ENCODE measurements at places on chromosomes 2 and 18. TPM values are rescaled to one million over a fixed set of nuclear protein-coding genes. Genes with fewer than 3 reads are reported as not detected.

The C2orf92 gene
- total RNA-seq: 0.21 TPM

The CAVIN2 gene
- total RNA-seq: not detected

The MOGAT1 gene
- not detected for total RNA-seq

The IL36B gene
- not detected for total RNA-seq

The LCT gene
- total RNA-seq: not detected

The ATP6V1C2 gene
- 1.2 TPM for total RNA-seq

The CFAP65 gene
- 0.16 TPM for total RNA-seq

The PHLPP1 gene
- total RNA-seq: 15.8 TPM

The HNMT gene
- 55.4 TPM for total RNA-seq

The LOXHD1 gene
- not detected for total RNA-seq

The CIDEA gene
- total RNA-seq: not detected

The ADAM23 gene
- 7.6 TPM for total RNA-seq

The TMEM169 gene
- total RNA-seq: 0.16 TPM

The REV1 gene
- 19.1 TPM for total RNA-seq

The RUFY4 gene
- total RNA-seq: not detected

The IL1B gene
- total RNA-seq: not detected

The NEDD4L gene
- 205 TPM for total RNA-seq

The REG1B gene
- not detected for total RNA-seq

The HOXD1 gene
- total RNA-seq: 10.3 TPM

The KCNG2 gene
- total RNA-seq: not detected

The RAB1A gene
- 229 TPM for total RNA-seq

The ASXL3 gene
- total RNA-seq: not detected

The ORC2 gene
- total RNA-seq: 12.0 TPM

The MOCOS gene
- 50.8 TPM for total RNA-seq

The SDC1 gene
- 26.5 TPM for total RNA-seq

The ZSWIM2 gene
- not detected for total RNA-seq

The SETBP1 gene
- 2.3 TPM for total RNA-seq

The ACVR2A gene
- total RNA-seq: 5.6 TPM

The UGT1A4 gene
- not detected for total RNA-seq

The RFTN2 gene
- 2.2 TPM for total RNA-seq

The PAIP2B gene
- total RNA-seq: 1.5 TPM

The PIAS2 gene
- 32.3 TPM for total RNA-seq

The TLX2 gene
- total RNA-seq: 0.55 TPM

The SULT1C2 gene
- 5.0 TPM for total RNA-seq

Measured in SK-MEL-5 (cell line).